ENCODE measurements at places on chromosomes 12 and 14.

DNA sequence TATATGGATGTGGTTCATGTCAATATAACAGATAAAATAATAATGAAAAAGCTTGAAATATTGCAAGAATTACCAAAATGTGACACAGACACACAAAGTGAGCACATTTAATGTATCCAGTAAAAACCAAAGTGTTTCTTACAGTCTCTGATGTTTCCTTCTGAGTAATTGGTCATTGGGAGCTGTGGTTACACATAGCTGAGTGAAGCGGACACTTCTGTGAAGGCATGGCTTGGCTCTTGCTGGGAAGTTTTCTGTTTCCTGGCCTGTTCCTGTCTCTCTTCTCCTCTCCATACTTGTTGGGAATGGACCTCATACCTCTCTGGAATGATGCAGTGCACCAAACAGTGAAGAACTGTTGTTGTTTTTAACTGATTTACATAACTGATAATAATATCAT is 117.3 kb downstream of the BICD1 start:
- no peak for DNase-seq

DNA sequence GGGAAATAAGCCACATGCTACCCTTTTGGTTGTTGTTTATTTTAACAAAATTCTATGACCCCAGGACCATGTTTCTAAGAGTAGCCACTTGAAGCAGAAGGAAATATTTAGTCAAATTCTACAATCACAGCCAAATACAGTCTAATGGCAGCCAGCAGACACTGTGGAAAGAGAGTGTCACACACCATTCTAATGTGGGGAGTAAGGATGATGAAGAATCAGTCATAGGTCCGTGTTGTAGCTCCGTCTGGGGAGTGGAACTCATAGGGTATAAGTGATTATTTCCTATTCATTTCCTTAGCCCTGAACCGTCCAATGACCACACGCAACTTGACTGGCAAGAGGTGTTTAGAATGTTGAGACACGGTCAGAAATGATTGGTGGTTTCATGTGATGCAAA is 461.2 kb downstream of the DPF3 start:
- no peak for DNase-seq

DNA sequence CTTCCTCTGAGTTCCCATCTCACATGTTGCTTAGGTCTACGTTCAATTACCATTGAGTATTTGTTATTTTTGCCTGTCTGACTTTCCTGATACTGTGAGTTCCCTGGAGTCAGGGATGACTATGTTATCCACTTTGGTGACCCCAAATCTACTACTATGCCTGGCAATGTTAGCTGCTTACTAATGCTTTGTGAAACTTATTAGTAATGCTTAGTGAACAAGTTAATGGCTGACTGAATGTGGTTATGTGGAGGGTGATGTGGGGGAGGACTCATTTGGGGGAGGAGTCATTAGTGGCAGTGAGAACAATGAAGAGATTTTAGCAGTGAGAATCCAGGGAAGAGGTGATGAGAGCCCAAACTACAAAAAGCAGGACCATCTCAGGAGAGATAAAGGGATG is 121.6 kb downstream of the KTN1 start:
- DNase-seq, result no peak

DNA sequence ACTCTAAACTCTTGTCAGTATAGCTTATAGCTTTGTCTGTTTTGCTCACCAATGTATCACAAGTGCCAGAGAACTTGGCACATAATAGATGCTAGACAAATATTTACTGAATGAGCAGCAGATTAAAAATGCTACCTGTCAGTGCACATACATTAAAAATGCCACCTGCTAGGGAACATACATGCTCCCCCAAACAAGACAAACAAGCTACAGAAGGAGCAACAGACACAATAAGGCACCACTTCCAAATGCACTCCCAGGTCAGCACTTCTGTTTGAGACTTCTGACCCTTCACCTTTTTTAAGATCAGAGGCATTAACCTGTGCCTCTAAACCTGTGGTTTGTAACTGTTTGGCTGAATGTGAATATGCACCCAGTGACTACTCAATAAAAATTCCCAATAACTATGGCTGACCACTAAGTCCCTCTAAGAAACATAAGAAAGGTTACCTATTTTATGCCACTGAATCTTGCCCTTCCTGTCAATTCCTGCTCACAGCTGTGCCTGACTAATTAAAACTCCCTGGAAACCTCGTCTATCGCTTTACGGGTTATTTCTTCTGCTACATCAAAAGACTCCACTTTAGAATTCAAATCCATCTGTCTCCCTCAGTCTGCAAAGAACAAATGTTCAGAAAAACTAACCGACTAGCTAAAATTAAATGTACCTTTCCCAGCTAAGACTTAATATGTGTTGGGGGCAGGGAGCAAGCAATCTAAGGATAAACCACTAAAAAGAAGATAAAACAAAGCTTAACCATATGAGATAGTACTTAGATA is 41.0 kb downstream of the HECTD4 start:
- DNase-seq, result peak; percentile 12

GRCh38 chr12:93381161-93381975 is 3.6 kb downstream of the NUDT4 start:
- DNase-seq, result peak; percentile 11

- no peak for DNase-seq
These were observed 36.8 kb upstream of the PLEKHG6 start for GRCh38 chr12:6273541-6274230.

- DNase-seq, result no peak
These were observed 939.0 kb upstream of the ATXN7L3B start for GRCh38 chr12:73598626-73599025.
